Activated B cell treated with CpG ODN at 0.5 μM for 24 hours (primary cell): ENCODE measurements at places on chromosomes 4 and X. TPM values are rescaled to one million over a fixed set of nuclear protein-coding genes. Genes with fewer than 3 reads are reported as not detected.
A peak's percentile ranks its signal among the peaks of the same experiment; 100 is the strongest.

GPC3 gene
- not detected in 2 replicates for total RNA-seq

LRP2BP gene
- 0.54 and 0.75 TPM in 2 replicates for total RNA-seq

DNA sequence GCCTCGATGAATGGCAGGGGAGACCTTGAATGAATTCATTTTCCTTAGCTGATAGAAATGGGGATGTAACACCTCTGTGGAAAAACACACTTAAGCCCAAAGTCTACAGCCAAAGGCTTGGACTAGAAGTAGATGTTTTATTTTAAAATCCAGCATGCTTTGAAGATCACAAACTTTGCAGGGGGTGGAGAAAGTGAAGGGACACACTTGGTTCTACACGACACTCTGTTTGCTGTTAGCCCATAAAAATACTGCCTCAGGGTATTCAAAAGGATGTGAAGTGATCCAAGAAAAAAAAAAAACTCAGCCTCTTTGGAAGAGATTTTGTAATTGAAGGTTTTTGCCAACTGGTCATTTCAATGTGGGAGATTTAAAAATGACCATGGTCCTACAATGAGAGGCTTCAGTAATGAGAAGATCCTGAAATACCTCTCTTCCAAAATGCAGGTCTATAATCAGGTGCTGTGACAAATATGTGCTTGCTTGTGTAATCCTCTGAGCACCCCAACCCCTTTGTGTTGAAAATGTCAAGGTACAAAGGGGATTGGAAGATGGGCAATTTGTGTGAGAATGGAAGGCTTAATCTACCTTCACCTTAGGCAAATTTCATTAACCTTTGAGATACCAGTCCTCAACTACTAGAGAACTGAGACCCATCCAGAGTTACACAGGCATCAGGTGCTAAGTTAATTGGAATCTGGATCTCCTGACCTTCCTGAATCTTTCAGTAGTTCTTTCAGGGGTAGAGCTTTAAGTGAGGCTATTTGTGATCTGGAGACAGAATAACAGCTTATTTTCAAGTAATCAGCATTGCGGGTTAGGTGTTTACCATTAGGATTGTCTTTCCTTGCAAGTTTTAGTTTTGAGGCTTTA lies 82.5 kb downstream of the HS6ST2 start:
- no peak for DNase-seq

DNA sequence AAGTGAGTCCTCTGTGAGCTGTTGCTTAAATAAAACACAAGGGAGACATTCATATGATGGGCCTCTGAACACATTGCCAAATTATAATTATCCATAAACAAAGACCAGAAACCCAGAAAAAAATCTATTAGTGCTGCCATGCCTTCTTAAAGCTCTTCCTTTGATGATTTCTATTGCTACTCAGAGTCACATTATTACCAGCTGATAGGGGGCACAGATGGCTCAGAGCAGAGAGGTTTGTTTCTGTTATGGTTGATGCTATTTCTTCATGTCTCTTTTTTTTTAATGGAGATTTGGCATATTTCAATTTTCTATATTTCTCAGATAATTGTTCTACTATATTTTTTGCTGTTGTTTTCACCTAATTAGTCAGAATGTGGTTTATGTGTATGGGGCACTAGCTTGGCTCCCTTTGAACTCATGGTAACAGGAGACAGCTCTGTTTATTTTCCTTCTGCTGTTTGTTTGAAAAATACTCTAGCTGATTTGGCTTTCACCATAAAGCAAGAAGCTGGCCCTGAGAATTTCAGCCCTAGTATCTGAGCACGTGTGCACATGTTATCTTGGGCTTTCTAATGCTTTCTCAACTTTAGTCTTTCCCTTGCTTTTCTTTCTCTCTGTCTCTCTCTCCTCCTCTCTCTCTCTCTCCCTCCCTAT lies 568.8 kb downstream of the PPARGC1A start:
- DNase-seq: no peak

DNA sequence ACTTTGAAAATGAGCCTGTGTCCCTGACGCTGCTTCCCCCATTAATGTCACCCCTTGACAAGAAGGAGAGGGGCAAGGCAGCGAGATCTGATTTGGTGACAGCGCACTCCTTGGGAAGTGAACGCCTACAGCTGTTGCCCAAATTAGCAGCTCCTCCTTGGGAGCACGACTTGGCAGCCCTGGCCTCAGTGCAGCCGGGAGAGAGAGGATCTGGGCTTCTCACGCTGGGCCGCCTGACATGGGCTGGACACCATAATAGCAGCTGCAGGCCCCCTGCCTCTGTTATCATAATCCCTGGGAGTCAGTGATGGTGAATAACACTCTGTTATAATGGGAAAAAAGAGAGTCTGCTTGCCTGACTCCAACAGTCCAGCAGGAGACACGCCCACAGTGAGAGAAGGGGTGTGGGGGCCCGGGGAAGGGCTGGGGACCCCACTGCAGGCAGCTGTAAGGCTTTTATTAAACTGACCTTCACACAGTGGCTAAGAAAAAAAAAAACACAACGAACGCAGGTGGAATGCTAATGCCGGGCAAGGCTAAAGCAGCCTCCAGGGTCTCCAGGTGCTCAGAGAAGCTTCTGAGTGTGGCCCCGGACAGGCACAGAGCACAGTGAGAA lies 73.3 kb downstream of the PSAPL1 start:
- no peak for DNase-seq

DNA sequence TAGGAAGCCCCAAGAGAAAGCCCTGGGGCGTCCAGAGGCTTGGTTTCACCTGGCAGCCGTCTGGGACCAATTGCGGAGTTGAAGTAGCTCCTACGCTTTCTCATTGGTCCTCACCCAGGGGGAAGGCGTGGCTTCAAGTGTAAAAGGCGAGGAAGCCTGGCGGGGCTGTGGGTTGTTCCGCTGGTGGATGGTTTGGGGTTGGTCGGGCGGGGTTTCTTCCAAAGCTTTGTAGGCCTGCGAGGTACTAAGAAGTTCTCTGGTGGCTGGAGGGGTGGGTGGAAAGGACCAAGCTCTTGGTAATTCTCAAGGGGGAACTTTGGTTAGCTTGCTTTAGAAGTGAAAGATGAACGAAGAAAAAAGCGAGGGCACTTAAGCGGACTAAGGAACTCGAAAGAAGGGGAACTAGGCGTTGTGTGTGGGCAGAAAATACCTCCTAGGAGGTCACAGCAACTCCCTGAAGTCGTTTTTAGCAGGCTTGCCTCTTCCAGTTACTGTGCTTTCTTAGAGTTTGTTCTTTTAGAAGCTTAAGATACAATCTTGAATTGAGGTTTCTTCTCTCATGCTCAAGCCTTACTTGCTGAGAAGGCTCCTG lies 36.6 kb downstream of the CCNG2 start:
- peak; percentile 73 for DNase-seq

- no peak for DNase-seq
Observed at GRCh38 chrX:39304746-39305145, 503.5 kb downstream of the MID1IP1 start.
